Trophoblast cell (in vitro differentiated cells and primary cell): ENCODE measurements at places on chromosomes 2 and 18.

DNA sequence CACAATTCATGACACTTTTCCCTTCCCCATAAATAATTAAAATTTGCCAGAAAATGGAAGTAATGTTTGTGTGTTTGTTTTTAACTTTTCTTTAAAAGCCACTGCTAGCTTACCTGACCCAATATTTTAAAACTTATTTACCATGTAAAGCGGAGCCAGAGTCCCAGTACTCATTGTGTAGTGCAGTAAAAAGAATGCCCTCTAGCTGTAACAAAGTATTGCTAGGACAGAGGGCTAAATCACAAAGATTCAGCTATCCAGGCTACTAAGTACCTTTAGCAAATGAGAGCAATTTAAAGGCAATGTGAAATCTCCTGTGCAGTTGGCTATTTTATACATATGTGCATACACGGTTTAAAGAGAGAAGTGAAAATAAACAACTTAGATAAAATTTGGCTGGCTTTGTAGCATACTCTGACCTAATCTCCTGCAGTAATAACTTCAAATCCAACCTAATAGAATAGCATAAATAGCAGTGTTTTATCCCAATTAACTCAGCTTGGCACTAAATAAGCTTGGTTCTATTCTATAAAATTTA, 997.4 kb upstream of the PIK3C3 start:
- no peaks in the 10 kb centered on the region for H3K36me3 ChIP-seq
- no peaks in the 10 kb centered on the region for H3K27me3 ChIP-seq
- no peaks in the 10 kb centered on the region for H3K4me1 ChIP-seq
- no peak overlapping the region for H3K4me3 ChIP-seq
- H3K27ac ChIP-seq, result no peak overlapping the region

DNA sequence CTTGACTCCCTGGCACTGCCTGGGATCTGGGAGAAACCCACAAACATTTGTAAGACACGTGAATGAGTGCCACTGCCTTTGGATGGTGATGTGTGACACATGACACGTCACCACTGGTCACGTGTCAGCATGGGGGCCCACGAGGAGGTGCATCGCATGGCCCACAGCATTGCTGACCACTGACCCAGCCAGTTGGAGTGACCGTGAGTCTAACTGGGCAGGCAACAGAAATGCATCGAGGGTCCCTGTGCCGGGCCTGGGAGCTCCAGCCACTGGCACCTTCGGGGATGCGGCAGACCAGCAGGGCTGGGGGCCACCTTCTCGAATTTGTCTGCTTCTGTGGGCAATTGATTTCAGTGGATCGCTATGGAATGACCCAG, 121.9 kb upstream of the HDAC4 start:
- no peak overlapping the region for H3K4me3 ChIP-seq
- no peaks in the 10 kb centered on the region for H3K27me3 ChIP-seq
- H3K36me3 ChIP-seq, result no peaks in the 10 kb centered on the region
- H3K4me1 ChIP-seq, result no peaks in the 10 kb centered on the region
- no peak for DNase-seq

DNA sequence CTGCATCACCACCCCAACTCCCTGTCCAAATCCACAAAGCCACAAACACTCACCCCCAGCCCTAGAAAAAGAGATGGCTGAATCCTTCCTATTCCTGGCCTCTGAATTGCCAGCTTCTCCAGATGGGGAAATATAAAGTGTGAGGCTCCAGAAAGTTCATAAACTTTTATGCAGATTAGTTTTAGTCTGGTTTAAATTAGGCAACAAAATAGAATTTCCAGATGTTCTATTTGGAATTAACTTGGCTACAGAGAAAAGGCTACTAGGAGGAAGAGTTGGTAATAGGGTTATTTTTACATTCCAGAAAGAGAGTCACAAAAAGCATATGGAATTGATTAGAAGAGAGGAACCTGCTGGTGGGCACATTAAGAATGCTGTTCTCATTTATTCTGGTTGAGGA, 56.0 kb downstream of the EN1 start:
- H3K4me3 ChIP-seq, result no peak overlapping the region
- no peaks in the 10 kb centered on the region for H3K27me3 ChIP-seq
- H3K36me3 ChIP-seq, result no peaks in the 10 kb centered on the region
- DNase-seq, result no peak
- no peak overlapping the region for H3K27ac ChIP-seq

DNA sequence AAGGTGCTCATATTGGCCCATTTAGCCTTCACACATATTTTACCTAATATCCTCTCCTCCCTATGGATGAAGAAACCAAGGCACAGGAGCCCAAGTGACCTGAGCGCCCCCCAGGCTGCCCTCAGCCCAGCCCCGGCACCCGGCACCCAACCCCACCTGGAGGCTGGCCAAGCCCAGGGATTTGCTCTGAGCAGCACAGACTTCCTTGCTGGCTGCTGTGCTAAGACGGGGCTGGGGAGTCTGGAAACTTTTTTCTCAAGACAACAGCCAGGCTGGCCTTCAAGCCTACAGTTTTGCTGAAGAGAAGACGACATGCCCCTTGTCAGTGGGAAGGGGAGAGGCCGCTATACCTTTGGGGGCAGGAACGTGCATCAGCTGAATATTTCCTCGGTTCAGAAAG, 52.7 kb upstream of the LAMA1 start:
- H3K4me1 ChIP-seq, result peaks cover 24% of the 10 kb centered on the region
- no peaks in the 10 kb centered on the region for H3K27me3 ChIP-seq
- H3K27ac ChIP-seq, result no peak overlapping the region
- H3K4me3 ChIP-seq, result no peak overlapping the region
- H3K36me3 ChIP-seq, result no peaks in the 10 kb centered on the region

- no peak overlapping the region for H3K27ac ChIP-seq
- H3K4me3 ChIP-seq, result no peak overlapping the region
- H3K4me1 ChIP-seq, result peaks cover 4% of the 10 kb centered on the region
These were observed 92.0 kb downstream of the CDCA7 start for GRCh38 chr2:173446722-173447121.

- no peaks in the 10 kb centered on the region for H3K4me1 ChIP-seq
- H3K4me3 ChIP-seq, result no peak overlapping the region
- no peak for DNase-seq
These were observed 76.4 kb downstream of the RIF1 start for GRCh38 chr2:151486053-151486452.

DNA sequence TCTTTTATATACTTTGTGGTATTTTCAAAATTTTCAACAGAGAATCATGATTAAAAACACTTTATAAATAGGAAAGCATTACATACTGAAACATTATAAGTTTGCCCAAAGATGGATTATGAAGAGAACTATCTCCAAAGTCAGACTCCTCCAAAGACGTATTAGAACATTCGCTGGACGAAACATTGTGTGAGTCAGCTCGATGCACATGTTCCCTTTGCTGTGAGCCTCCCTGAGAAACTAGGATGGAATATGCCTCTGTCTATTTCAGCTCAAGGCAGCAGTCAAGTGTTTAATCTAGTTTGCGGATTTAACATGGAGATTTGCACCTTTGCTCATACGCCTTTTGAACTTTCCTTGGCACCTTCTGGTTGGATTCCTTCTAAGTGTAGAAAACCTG, 92.2 kb upstream of the NCKAP5 start:
- H3K27me3 ChIP-seq, result no peaks in the 10 kb centered on the region
- no peak overlapping the region for H3K4me3 ChIP-seq
- no peak for DNase-seq
- H3K36me3 ChIP-seq, result no peaks in the 10 kb centered on the region
- H3K4me1 ChIP-seq, result peaks cover 2% of the 10 kb centered on the region
- no peak overlapping the region for H3K27ac ChIP-seq

- H3K27ac ChIP-seq, result peak overlapping the region; percentile 65
- no peak overlapping the region for H3K4me3 ChIP-seq
- peaks cover 8% of the 10 kb centered on the region for H3K4me1 ChIP-seq
These were observed 100.1 kb downstream of the HRH4 start for GRCh38 chr18:24560511-24560981.

- H3K4me1 ChIP-seq, result no peaks in the 10 kb centered on the region
- DNase-seq, result no peak
- H3K36me3 ChIP-seq, result no peaks in the 10 kb centered on the region
- H3K4me3 ChIP-seq, result no peak overlapping the region
- H3K27me3 ChIP-seq, result no peaks in the 10 kb centered on the region
These were observed 99.8 kb downstream of the PDE11A start for GRCh38 chr2:177972782-177973181.

DNA sequence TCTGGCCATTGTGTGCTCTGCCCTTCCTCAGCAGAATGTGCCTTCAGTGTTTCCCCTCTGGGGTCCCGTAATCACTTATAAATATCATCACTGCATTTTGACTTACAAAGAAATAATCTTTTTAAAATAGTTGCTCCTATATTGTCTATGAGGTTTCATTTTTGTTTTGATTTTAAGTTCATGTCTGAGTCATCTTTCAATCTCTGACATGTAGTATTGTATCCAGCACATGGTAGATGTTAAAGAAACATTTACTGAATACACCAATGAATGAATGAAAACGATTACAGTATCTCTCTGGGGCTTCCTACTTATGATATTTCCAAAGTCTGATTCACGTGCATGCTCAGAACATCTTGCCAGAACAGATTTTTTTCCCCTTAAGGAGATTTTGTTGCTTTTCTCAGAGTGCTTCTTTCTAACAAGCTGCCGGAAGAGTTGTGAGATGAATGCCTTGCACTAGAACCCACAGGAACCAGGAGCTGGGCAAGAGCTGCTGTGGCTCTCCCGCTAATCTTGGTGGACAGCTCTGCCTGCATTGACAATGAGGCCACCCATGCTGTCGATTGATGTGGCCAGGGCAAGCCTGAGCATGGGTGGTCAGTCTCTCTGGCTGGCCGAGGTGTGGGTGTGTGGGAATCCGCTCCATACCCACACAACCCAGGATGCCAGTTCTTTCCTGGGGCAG, 199.4 kb downstream of the CYRIA start:
- H3K4me3 ChIP-seq, result no peak overlapping the region
- H3K27me3 ChIP-seq, result no peaks in the 10 kb centered on the region
- no peaks in the 10 kb centered on the region for H3K4me1 ChIP-seq
- H3K27ac ChIP-seq, result no peak overlapping the region
- no peaks in the 10 kb centered on the region for H3K36me3 ChIP-seq

DNA sequence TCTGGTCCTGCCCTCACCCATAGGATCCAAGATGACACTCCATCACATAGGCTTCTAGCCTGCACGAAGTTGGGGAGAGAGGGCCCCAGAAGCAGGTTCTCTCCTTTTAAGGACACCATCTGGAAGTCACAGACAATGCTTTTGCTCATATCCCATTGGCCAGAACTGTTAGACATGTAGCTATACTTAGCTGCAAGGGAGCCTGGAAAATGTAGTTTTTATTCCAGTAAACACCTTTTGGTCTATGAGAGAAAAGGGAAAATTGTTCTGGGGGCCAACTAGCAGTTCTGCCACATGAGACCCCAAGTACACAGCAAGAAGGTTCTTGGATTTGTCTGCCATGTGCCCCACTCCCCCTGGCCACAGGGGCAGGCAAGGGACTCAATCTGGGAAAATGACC, 206.1 kb downstream of the ZFP36L2 start:
- no peak overlapping the region for H3K4me3 ChIP-seq
- H3K36me3 ChIP-seq, result no peaks in the 10 kb centered on the region
- no peak overlapping the region for H3K27ac ChIP-seq
- peaks cover 8% of the 10 kb centered on the region for H3K4me1 ChIP-seq
